ENCODE measurements at places on chromosomes 3 and 15.

DNA sequence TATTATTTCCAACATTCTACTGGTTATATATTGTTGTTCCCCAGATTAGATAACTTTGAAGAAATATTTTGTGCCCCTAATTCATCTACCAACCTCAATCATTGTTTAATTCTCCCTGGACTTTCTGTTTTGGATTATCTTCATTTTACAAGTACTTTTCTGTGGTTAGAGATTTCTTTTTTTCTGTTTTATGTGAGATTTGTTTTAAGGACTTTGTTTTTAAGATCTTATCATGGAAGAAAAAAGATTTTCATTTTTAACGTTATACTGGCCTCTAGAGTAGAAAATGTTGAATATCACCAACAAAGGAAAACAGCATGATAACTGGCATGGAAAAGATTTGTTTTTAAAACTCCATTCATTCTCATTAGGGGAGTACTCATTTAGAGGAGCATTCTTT, 210.9 kb upstream of the KCNMB2 start:
- peak; percentile 66 for DNase-seq

DNA sequence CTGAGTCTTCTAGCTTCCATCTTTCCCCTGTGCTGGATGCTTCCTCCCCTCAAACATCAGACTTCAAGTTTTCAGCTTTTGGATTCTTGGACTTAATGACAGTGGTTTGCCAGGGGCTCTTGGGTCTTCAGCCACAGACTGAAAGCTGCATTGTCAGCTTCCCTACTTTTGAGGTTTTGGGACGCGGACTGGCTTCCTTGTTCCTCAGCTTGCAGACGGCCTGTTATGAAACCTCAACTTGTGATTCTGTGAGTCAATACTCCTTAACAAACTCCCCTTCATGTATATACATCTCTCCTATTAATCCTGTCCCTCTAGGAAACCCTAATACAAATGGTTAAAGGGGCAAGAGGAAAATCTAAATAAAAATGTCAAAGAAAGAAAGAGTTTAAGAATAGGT, 100.1 kb downstream of the ABI3BP start:
- DNase-seq: no peak

DNA sequence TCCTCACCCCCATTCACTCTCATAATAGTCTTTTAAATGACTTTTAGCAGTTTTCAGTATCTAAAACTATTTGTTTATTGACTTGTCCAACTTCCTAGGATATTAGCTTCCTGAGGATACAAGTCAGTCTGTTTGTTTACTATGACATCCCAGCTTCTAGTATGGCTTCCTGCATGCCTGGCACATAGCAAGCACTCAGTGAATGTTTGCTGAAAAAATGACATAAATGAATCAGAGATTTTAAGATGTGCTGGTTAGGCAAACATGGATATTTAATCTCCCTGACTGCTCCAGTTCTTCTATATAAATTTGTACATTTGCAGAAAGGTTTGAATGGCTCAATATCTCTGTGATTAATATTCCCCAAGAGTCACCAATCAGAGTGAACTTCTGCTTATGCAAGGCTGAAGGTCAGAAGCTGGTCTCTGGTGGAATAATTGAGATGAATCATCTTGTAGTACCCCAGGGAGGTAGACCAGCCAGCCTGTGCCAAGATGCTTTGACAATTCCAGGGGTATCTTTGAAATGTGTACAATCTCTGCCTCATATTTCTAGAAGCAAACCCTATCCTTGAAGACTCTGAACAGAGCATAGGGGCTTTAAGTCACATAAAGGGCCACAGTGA, 219.0 kb upstream of the LMCD1 start:
- DNase-seq: no peak

GRCh38 chr3:126961191-126961790, 21.6 kb upstream of the PLXNA1 start:
- peak; percentile 14 for DNase-seq

DNA sequence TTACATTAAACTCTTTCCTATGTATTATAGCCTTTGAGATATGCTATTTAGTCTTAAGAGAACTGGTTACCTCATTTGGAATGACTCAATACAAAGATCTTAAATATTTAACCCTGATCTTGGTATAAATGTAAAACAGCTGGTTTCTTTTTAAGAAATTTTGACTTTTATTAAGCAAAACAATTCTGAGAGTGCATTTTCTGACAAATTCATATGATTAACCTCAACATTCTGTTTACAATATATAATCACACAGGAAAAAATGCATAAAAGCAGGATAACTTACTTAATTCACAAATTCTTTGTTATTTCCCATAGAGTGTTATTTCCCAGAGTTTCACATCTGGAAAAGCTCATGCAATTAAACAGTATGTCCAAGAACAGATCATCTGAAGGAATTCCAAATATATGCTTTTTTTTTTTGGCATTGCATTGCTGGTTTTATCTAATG, 400.4 kb upstream of the THBS1 start:
- peak; percentile 95 for DNase-seq

- no peak for DNase-seq
Observed at GRCh38 chr3:191253089-191253799, 54.2 kb downstream of the OSTN start.

Measured in fibroblast of skin of right quadriceps (primary cell).